ENCODE measurements at places on chromosomes 12 and 14. TPM values are rescaled to one million over a fixed set of nuclear protein-coding genes. Genes with fewer than 3 reads are reported as not detected.

DNA sequence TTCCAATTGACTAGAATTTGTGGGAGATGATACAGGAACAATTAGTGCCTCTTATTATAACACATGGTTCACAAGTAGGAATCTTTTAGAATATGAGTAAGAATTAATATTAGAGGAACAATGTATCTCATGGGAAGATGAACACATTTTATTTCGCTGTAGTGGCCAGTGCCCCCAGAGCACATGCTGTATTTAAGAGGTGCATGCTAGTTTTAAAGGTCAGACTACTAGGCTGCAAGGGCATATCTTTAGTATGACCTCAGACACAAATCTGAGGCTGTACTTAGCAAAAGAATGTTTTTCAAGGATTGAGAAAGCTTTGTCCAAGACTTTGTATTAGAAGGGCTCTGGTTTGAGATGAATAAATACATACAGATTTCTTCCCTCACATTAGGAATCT, 586.9 kb downstream of the CCER1 start:
- no peak for DNase-seq

NTS gene
- 0.40 TPM for total RNA-seq

- DNase-seq: no peak
Observed at GRCh38 chr14:21891921-21892320, 218.3 kb upstream of the OR4E1 start.

DNA sequence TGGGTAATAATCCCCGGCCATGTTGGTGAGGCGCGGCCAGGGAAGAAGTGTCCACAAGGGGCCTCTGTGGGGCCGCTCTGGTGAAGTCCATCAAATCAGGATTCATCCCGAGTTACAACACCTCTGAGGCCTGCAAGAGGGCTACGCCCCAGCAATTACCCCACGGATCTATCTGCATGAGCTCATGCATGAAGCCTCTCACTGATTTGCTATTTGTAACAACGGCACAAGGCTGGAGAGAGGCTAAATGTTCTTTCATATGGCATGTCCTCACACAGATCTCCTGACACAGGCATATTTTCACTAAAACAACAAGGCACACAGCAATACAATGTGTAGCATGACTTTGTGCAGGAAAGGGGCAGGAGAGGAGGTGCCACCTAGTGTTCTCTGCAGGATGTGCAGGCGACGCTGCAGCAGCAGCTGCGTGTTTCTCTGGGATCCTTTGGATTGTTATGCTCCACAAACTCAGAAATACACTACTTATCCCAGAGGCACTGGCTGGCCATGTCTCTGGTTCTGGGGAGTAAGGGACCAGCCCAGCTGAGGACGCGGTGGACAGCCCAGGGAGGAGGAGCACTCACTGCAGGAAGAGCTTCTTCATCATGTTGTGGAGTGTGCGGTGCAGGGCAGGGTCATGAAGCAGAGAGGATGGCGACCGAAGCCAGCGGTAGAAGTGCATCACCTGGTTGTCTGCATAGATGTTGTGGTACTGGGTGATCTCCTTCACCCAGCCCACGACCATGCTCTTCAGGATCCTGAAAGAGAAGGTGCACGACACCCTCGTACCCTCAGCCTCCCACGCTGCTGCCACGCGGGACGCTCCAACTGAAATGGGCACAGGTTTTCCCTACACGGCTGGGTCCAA, 20.2 kb downstream of the P2RX2 start:
- no peak for DNase-seq

DNA sequence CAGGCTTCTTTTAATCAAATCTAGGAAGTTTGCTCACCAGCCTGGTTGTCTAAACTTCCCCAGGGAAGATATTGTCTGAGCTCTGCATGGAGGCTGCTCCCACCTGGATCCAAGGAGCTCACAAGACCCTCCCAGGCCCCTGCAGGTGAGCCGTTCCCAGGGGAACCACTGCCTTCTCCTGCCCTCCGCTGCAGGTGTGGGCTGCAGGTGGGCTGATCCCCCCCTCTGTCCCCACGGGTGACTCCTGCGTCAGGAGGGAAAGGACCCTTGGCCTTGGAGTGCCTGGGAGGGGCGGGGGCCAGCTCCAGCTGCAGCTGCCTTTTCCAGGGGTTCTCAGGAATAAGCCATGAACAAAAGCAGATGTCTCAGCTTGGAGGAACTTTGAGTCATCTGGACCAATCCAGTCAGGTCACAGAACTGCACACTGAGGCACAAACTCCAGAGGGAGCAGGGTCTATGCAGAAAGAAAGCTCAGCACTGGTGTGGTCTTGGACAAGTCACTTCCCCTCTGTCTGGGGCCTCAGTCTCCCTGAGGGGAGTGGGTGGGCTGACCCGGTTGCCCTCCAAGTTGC, 246.6 kb upstream of the RTL1 start:
- no peak for DNase-seq

- DNase-seq: no peak
Observed at GRCh38 chr12:124848621-124849380, 14.9 kb downstream of the SCARB1 start.

ANKS1B gene
- total RNA-seq: 21.8 TPM

- no peak for DNase-seq
Observed at GRCh38 chr12:124469193-124469888, 98.1 kb downstream of the NCOR2 start.

- no peak for DNase-seq
Observed at GRCh38 chr14:32367516-32367915, 38.4 kb downstream of the AKAP6 start.

DNA sequence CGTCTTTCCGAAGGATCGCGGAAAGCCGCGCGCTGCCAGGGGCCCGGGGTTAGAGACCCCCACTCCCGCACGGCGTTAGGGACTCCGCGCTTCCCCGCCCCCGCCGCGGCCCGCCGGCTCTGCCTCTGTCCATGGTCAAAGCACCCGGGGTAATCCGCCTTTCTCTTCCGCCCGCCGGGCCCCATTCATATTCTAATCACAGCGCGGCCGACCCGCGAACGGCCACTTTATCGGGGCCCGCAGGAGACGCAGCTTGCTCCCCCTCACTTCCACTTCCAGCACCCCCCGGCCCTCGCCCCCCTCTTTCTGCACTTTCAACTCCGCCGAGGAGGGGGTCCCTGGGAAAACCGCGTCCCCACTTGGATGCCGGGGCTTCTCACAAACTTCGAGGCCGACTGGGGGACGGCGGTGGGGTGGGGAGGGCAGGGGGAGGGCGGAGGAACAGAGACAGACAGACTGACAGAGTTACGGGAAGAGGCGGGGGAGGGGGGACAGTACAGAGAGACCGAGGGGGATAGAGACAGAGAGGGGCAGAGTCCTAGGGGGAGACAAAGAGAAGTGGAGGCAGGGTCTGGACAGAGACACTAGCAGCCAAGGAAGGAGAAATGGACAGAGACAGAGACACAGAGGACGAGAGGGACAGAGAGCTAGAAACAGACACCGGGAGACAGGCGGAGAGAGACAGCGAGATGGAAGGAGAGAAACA, 1.1 kb upstream of the RFX4 start:
- peak; percentile 85 for DNase-seq

LBHD2 gene
- total RNA-seq: not detected

DNA sequence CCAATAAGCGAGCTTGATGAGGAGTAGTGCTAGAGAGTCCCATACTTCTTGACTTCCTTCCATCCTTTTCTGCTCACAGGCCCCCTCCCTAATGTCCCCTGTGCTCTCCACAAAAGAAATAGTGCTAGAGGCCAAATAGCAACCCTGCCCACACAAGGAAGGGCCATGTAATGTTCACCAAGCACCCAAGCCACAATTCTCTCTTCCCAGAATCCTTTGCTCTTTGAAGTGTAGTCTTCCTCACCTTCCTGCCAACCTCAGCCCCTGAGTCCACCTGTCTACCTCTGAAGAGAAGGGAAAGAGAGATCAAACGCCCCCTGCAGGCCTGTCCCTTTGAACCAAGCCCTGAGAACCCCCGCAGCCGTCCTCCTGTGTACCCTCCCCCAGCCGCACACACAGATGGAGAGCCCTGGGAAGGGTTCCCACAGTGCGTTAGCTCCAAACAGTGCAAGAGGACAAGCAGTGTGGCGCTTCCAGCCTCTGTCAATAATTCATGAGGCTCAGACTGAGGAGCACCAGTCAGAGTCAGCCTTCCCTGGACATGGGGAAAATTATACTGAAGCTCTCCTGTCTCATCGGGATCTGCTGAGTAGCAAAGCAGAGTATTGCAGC, 1.9 kb upstream of the DHRS4 start:
- no peak for DNase-seq

DNA sequence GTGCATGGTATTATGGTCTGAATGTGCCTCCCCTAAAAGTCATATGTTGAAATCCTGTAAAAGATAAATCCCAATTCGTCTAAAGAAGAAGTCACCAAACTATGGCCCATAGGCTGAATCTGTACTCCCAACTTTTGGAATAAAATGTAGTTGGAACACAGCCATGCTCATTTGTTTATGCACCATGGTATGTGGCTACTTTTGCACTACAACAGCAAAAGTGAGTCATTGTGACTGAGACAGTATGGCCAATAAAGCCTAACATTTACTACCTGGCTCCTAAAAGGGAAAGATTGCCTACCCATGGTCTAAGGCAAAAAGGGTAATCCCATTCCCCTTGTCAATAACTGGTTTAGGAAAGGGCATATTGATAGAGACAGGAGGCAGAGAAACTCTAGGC, 101.8 kb downstream of the LRIG3 start:
- no peak for DNase-seq

GRCh38 chr12:67572492-67572891, 76.1 kb upstream of the DYRK2 start:
- no peak for DNase-seq

- DNase-seq: peak; percentile 19
Observed at GRCh38 chr12:115155665-115156645, 472.0 kb upstream of the TBX3 start.

- no peak for DNase-seq
Observed at GRCh38 chr14:24032727-24033418, 18.9 kb upstream of the CARMIL3 start.

DNA sequence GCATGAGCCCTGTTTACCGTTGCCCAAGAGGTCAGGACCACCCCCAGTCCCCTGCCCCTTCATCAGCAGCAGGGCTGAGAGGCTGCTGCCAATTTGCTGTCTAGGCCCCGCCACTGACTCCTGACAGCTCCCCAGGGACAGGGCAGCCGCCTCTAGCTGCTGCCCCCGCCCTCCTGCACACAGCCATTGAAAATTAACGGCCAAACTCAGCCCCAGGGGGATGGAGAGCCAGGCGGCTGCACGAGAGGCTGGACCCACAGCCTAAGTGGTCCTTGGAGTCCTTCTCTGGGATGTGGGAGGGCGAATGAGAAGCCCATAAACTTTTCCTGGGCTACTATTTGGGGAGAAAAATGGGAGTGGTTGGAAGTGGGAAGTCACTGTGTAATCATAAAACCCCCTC, 4.6 kb downstream of the FOXN4 start:
- DNase-seq: no peak

DNA sequence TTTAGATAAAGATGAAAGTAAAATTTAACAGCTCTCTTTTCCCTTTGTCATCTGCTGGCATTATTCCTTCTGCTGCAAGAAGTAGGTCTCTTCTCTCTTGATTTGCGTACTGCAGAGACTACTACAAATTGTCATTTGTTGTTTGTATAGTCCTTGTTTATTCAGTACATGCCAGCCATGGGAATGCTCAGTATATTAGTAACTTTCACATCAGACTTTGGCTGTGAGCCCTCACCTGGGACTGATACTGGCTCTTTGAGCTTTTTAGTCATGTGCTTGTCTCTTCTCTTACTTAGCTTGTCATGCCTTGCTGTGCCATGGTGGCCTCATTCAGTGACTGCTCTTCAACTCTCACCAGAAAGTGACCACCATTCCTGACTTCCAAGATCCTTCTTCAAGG, 169.8 kb downstream of the PRKCH start:
- no peak for DNase-seq

ALDH6A1 gene
- total RNA-seq: 39.6 TPM

DNA sequence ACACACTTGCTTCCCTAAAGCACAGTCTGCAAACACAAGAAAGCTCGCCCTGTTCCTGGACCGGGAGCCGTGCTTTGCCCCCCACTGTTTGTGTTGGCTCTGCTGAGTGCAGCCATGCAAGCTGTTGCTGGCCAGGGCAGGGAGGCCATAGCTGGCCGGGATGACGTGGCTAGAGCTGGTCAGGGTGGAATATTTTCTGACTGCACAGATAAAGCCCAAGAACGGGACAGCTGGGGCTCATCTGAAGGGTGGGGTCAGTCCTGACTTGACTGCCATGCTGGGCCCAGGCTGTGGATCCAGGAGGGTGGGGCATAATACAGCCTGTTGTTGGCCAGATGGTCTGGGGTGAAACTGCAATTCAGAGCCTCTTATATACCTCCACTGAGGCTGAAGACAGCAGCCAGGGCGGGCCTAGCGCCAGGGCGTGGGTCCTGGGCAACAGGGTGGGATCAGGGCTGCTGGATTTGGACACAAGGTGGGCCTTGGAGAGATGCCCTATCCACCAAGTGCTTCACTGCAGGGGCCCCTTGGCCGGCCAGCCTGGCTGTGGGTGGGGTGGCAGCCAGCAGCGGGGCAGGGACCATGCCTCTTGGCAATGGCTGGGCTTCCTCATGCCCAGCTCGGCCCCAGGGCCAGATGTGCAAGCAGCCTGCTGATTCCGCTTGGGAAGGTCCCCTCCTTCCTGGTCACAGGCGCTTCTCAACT, 14.8 kb downstream of the KMT5A start:
- DNase-seq: no peak

- no peak for DNase-seq
Observed at GRCh38 chr12:111556676-111557075, 42.4 kb downstream of the ATXN2 start.

FAM90A1 gene
- total RNA-seq: not detected

DNA sequence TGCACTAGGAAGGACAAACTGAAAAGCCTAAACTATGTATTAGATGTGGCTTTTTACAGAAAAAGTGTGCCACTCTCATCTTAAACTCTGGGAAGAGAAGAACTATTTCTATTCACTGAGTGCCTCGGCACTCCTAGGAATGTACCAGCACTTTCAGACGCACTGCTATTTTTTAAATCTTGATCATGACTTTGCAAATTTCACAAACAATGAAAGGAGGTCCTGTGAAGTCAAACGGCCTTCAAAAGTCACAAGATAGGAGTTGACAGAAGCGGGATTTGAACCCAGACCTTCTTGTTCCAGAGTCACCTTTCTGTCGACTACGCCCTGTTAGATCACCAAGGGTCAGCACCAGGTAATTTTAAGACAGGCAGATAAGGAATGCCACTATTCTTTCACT, 365.4 kb downstream of the VRK1 start:
- no peak for DNase-seq

CLEC4C gene
- total RNA-seq: not detected

SINHCAF gene
- total RNA-seq: 19.2 TPM

GRCh38 chr12:120412421-120412820, 25.5 kb upstream of the COX6A1 start:
- DNase-seq: no peak

LTB4R gene
- total RNA-seq: 3.0 TPM

- peak; percentile 5 for DNase-seq
Observed at GRCh38 chr14:89746654-89747053, 207.9 kb downstream of the EFCAB11 start.

DNA sequence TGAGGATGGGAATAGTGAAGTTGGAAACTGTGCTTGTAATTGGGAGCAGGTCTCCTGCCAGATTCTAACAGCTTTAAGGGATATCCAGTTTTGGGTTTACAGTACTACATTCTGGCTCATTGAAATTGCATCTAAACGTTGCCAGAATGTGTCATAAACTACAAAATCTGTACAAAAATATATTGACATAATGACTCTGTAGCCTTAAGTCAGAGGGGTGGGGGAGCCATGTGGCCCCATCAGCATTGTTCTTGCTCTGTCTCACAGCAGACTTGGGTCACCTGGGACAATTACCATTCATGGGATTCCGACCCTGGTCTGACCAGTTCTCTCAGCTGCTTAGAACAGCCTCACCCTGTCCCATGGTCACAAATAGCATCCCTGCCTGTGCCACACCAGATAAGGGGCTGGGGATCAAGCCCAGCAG, 43.3 kb upstream of the MED13L start:
- no peak for DNase-seq

RD3L gene
- total RNA-seq: not detected

GRCh38 chr14:32018391-32019092, 58.6 kb upstream of the ARHGAP5 start:
- no peak for DNase-seq

Measured in esophagus muscularis mucosa (tissue), 4 donors.